Activated CD4-positive, CD25-positive, alpha-beta regulatory T cell treated with anti-CD3 and anti-CD28 coated beads, Interleukin-2, amount 50 U/mL, for 72 hours (primary cell): ENCODE measurements at places on chromosomes 4 and X.

- no peak for DNase-seq
Observed at GRCh38 chr4:89939546-89939945, 44.9 kb downstream of the MMRN1 start.

DNA sequence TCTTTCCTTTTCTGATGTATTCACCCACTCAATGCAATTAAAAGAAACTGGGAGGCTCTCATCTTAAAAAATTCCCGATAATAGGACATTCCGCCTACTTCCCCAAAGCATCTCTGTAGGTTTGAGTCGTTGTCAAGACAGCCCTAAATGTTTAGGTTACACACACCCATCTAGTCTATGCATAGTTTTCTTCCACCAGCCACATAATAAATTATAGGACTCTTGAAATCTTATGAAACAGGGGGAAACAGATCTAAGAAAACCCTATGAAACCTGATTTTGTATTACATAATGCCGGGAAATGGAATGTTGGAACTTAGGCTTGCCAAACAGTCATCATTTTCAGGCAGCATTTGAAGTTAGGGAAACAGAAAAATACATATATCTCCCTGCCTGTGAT lies 150.0 kb downstream of the PRKX start:
- no peak for DNase-seq

DNA sequence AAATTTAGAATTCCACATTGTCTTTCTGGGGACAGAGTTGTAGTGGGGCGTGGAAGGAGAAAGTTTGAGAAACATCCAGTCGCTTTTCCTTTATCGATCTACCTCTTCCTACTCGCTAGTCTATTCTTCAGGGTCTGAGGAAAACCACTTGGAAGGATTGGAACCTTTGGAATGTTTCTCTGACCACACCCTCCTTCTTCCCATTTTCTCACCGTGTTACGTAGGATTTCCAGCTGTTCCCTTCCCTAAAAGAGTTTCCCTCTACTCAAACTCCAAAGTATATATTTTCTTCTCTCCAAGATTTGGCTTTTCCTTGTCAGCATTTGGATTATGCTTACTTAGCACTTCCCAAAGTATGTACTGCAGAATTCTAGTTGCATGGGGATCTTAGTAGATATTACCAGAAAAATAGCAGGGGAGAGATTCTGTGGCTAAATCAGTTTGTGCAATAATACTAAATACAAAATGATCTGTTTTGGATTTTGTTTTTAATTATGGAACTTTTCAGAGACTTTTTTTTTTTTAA lies 4.9 kb downstream of the ENPEP start:
- no peak for DNase-seq

GRCh38 chr4:15695240-15695699 lies 7.6 kb upstream of the BST1 start:
- no peak for DNase-seq

GRCh38 chr4:39587881-39588280 lies 50.8 kb downstream of the SMIM14 start:
- no peak for DNase-seq

DNA sequence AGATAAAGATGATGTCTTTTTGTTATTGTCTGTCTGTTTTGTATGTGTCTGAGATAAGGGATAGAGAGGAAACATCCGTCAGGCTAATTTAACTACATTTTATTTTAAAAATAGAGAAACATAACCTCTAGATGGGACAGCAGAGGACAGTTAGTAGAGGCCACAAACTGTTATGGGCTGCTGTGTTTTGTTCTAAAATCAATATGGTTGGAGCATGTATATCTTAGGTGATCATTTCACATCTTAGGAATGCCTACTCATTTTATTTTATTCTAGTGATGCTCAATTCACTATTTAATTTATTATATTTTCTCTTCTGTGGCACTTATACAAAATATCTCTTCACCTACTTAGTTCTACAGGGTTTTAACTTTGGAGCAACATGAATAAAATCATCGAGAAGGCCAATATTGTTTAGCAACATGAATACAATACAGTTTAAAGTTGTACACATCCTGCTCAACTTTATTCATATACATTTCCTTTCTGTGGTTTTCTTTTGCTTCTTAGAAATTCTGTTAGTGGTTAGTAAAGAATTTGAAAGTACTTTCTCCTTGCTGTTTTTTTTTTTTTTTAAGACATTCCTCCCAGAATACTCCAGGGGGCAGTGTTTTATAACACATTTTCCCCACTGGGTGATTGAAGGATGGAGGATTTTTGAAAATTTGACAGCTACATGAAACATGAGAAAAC lies 392.9 kb downstream of the UNC5C start:
- no peak for DNase-seq

DNA sequence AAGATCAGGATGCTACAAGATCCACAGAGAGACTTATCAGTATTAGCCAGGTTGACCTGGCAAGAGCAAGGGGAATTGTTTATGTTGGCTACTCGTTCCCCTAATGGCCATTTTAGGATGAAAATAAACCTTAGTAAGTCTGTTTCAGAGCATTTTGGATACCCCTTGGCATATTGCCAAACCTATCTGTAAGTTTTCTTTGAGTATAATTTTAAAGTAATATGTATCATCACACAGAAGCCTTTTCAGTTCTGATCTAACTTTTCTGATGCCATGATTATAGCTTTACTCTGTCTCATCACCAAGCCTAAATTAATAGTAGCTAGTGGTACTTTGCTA lies 99.7 kb downstream of the TSPAN7 start:
- DNase-seq, result no peak

- no peak for DNase-seq
Observed at GRCh38 chr4:140180577-140180976, 26.6 kb upstream of the MAML3 start.

DNA sequence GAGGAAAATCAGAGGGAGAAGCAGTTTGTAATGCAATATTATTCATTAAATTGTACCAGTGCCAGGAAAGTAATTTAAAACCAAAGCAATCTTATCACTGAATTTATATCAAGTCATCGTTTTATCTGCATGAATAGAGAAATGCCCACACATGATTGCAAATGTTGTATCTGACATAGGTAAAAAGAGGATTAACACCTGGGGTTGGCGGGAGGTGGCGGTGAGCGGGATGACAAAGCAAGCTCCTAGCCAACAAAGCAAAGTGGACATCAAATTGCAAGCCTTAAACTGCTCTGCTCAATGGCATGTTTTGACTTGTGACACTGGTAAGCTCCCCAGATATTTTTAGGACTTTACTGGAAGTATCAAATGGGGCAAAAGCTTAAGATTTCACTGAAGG lies 16.4 kb downstream of the HPGD start:
- no peak for DNase-seq

DNA sequence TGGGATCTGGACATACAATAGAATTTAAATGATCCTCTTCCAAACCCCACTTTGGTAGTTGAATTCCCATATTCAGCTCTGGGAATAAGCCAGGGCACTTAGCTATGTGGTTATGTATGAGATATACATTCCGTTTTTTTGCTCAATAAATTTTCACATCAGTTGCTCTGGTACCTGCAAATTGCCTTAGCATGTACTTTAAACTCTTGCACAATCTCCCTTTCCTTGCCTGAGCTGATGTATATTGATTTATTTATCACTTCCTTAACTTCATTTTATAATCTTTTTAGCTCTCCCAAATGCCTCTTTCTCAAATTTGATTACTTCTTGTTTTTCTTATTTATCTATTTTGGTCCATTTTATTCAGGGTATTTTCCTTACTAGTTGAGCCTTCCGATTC lies 90.1 kb upstream of the AGA start:
- DNase-seq, result no peak

- DNase-seq, result no peak
Observed at GRCh38 chrX:51760657-51761056, 17.4 kb downstream of the GSPT2 start.
